ENCODE measurements at places on chromosomes 4 and X. TPM values are rescaled to one million over a fixed set of nuclear protein-coding genes. Genes with fewer than 3 reads are reported as not detected.
A peak's percentile ranks its signal among the peaks of the same experiment; 100 is the strongest.

The ADRA2C gene
- 0.54 TPM for total RNA-seq

The ARFIP1 gene
- total RNA-seq = 20.9 TPM

The BLOC1S4 gene
- total RNA-seq = 29.4 TPM

The DUX4 gene
- not detected for total RNA-seq

The DLG3 gene
- total RNA-seq = 8.2 TPM

The CXorf49 gene
- total RNA-seq = not detected

DNA sequence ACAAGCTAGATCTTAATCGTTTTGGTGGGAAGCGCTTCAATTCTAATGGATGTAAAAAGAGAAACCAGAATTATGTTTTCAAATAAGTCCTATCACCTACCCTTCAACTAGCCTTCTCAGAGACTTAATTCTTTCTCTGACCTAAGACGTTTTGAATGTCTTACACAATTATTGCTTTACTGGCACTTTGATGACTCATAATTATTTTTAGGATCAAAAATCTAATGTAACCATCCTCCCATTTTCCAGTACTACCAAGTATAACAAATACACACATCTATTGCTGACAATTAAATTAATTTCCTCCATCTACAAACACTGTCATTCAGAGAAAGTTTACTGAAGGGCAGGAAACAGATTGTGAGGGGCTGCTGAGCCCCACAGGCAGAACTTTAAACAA lies 108.6 kb downstream of the PPP3CA start:
- DNase-seq = no peak
- no peak overlapping the region for H3K4me3 ChIP-seq
- no peak overlapping the region for H3K27ac ChIP-seq
- no peaks in the 10 kb centered on the region for H3K36me3 ChIP-seq
- no peaks in the 10 kb centered on the region for H3K4me1 ChIP-seq
- no peaks in the 10 kb centered on the region for H3K27me3 ChIP-seq

- H3K4me3 ChIP-seq = no peak overlapping the region
- 0 out of 2 replicates have a peak, but pooled peaks cover 5% of the 10 kb centered on the region for H3K27me3 ChIP-seq
- H3K27ac ChIP-seq = no peak overlapping the region
- H3K36me3 ChIP-seq = no peaks in the 10 kb centered on the region
- peaks cover 60% of the 10 kb centered on the region for H3K4me1 ChIP-seq
- DNase-seq = no peak
These were observed 1.8 kb downstream of the PNCK start for GRCh38 chrX:153671589-153672530.

- H3K4me3 ChIP-seq = no peak overlapping the region
- no peaks in the 10 kb centered on the region for H3K36me3 ChIP-seq
- no peak overlapping the region for H3K27ac ChIP-seq
- H3K4me1 ChIP-seq = no peaks in the 10 kb centered on the region
- DNase-seq = no peak
- no peaks in the 10 kb centered on the region for H3K27me3 ChIP-seq
These were observed 56.0 kb upstream of the RELL1 start for GRCh38 chr4:37742149-37742548.

GRCh38 chrX:41921492-41922430 lies 1.6 kb downstream of the CASK start:
- H3K4me1 ChIP-seq = peaks cover 13% of the 10 kb centered on the region
- DNase-seq = no peak
- H3K27ac ChIP-seq = no peak overlapping the region
- no peaks in the 10 kb centered on the region for H3K36me3 ChIP-seq
- peak overlapping the region; percentile 49 for H3K4me3 ChIP-seq
- H3K27me3 ChIP-seq = no peaks in the 10 kb centered on the region

GRCh38 chr4:187685247-187685646 lies 310.3 kb upstream of the ZFP42 start:
- H3K4me3 ChIP-seq = no peak overlapping the region
- no peak for DNase-seq
- H3K36me3 ChIP-seq = no peaks in the 10 kb centered on the region

DNA sequence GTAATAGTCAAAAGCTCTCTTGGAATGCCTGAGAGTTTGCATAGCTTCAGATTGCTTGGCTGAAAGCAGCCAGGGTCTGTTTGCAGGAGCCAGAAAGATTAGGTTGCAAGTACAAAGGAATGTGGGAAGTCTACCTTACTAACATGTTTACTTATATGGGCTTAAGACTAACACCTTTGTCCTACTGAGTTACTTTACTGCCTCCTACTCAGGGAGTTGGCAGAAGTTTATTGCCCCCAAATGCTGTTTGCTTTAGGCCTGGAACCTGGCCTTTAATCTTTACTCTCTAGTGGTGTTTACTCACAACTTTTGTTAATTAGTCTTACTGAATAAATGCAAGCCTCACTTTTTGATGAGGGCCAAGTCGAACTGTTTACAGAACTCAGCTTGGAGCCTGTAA lies 219.4 kb upstream of the ZC4H2 start:
- no peaks in the 10 kb centered on the region for H3K27me3 ChIP-seq
- H3K27ac ChIP-seq = no peak overlapping the region
- no peak overlapping the region for H3K4me3 ChIP-seq
- H3K36me3 ChIP-seq = no peaks in the 10 kb centered on the region
- H3K4me1 ChIP-seq = no peaks in the 10 kb centered on the region
- DNase-seq = no peak

DNA sequence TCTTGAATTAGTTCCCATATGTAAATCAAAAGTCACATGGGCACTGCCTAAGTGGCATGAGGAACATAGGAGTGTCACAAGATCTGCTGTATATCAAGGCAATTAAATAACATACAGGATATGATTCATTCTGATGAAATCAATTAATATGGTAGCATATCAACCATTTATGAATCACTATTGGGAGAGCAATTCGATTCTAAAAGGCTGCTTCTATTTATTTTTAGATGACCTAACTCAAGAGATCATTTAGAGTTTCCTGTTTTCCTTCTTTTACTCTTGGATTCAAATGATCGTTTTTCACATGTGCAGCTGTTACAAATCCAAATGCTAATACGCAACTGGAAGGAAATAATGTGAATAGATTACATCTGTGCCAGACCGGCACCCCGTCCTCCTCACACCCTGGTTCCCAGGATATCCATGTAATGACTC lies 81.9 kb downstream of the HCCS start:
- no peaks in the 10 kb centered on the region for H3K27me3 ChIP-seq
- no peak overlapping the region for H3K4me3 ChIP-seq
- H3K36me3 ChIP-seq = peaks cover 39% of the 10 kb centered on the region
- no peak overlapping the region for H3K27ac ChIP-seq

GRCh38 chr4:970046-970745 lies 3.2 kb downstream of the DGKQ start:
- H3K27ac ChIP-seq = no peak overlapping the region
- H3K4me3 ChIP-seq = no peak overlapping the region
- peaks cover 12% of the 10 kb centered on the region for H3K36me3 ChIP-seq
- H3K4me1 ChIP-seq = no peaks in the 10 kb centered on the region
- DNase-seq = no peak

GRCh38 chrX:16882169-16882568 lies 12.0 kb upstream of the RBBP7 start:
- H3K4me3 ChIP-seq = peak overlapping the region; percentile 47
- no peaks in the 10 kb centered on the region for H3K36me3 ChIP-seq
- peaks cover 5% of the 10 kb centered on the region for H3K4me1 ChIP-seq

DNA sequence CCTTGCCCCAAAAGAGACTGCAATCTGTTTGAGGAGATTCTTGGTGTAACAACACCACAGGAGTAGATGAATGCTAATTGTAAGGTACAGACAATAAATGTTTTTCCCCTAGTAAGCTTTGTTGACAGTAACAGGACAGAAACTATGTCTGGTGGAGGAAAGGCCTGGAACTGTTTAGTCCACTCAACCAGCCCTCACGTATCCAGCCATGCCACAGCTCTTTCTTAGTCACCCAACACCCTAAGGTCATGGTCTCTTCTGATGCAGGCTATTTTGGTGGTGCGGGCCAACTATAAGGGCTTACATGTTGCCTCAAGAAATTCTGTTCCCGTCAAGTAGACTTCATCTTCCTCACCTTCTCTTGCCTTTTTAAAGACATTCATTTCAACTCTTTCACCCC lies 75.9 kb upstream of the GAB1 start:
- H3K36me3 ChIP-seq = no peaks in the 10 kb centered on the region
- no peak overlapping the region for H3K4me3 ChIP-seq
- no peak overlapping the region for H3K27ac ChIP-seq
- no peaks in the 10 kb centered on the region for H3K4me1 ChIP-seq

GRCh38 chr4:2266181-2266580 lies 4.3 kb upstream of the MXD4 start:
- no peak overlapping the region for H3K27ac ChIP-seq
- H3K36me3 ChIP-seq = no peaks in the 10 kb centered on the region
- H3K4me3 ChIP-seq = no peak overlapping the region
- no peaks in the 10 kb centered on the region for H3K27me3 ChIP-seq
- H3K4me1 ChIP-seq = peaks cover 80% of the 10 kb centered on the region

Data from K562 (cell line).